ENCODE measurements at places on chromosomes 2 and 18. TPM values are rescaled to one million over a fixed set of nuclear protein-coding genes. Genes with fewer than 3 reads are reported as not detected.

- H3K27me3 ChIP-seq, result no peaks in the 10 kb centered on the region
- H3K4me1 ChIP-seq, result peaks cover 27% of the 10 kb centered on the region
- no peak overlapping the region for H3K4me3 ChIP-seq
- peaks cover 13% of the 10 kb centered on the region for H3K36me3 ChIP-seq
- no peak for DNase-seq
Measured at GRCh38 chr2:48471048-48471474, 58.9 kb upstream of the STON1 start.

DNA sequence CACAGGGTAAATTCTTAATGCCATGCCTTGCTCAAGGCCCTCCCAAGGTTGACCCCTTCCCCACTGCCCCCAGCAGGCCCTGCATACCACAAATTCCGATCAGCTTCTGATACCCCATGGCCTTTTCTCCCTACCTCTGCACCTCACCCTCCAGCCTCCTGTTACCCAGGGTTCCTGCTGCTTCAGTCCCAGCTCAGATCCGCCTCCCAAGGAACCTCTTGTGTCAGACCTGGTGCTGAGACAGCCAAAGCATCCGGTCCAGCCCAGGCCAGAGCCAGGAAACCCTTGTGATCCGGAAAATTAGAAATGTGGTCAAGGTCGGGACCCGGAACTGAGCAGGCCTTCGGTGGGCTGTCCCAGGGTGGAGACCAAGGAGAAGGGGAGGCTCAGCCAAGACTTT is 231.3 kb downstream of the BCL2 start:
- no peaks in the 10 kb centered on the region for H3K36me3 ChIP-seq
- H3K4me3 ChIP-seq, result no peak overlapping the region
- no peak overlapping the region for H3K27ac ChIP-seq
- no peak for DNase-seq

GRCh38 chr2:137333386-137334165 is 568.2 kb downstream of the THSD7B start:
- no peaks in the 10 kb centered on the region for H3K27me3 ChIP-seq
- no peaks in the 10 kb centered on the region for H3K36me3 ChIP-seq
- no peak for DNase-seq
- no peak overlapping the region for H3K27ac ChIP-seq
- H3K4me3 ChIP-seq, result no peak overlapping the region
- H3K4me1 ChIP-seq, result no peaks in the 10 kb centered on the region

GRCh38 chr2:237894986-237895543 is 35.6 kb downstream of the RAMP1 start:
- peak overlapping the region; percentile 97 for H3K27ac ChIP-seq
- H3K36me3 ChIP-seq, result no peaks in the 10 kb centered on the region
- no peaks in the 10 kb centered on the region for H3K27me3 ChIP-seq
- no peaks in the 10 kb centered on the region for H3K4me1 ChIP-seq
- H3K4me3 ChIP-seq, result no peak overlapping the region

- H3K27me3 ChIP-seq, result no peaks in the 10 kb centered on the region
- no peak overlapping the region for H3K27ac ChIP-seq
- no peaks in the 10 kb centered on the region for H3K36me3 ChIP-seq
- no peak overlapping the region for H3K4me3 ChIP-seq
- no peaks in the 10 kb centered on the region for H3K4me1 ChIP-seq
Measured at GRCh38 chr2:228901531-228901930, 369.6 kb downstream of the PID1 start.

- H3K27me3 ChIP-seq, result no peaks in the 10 kb centered on the region
- DNase-seq, result no peak
- H3K36me3 ChIP-seq, result no peaks in the 10 kb centered on the region
Measured at GRCh38 chr2:88880441-88880953, 189.0 kb downstream of the RPIA start.

GRCh38 chr2:220795705-220796104 is 776.4 kb downstream of the EPHA4 start:
- no peak overlapping the region for H3K4me3 ChIP-seq
- no peaks in the 10 kb centered on the region for H3K36me3 ChIP-seq
- no peaks in the 10 kb centered on the region for H3K4me1 ChIP-seq
- H3K27me3 ChIP-seq, result no peaks in the 10 kb centered on the region

INHBB gene
- total RNA-seq, result 1.1 TPM

PGAP1 gene
- 8.4 TPM for total RNA-seq

DNA sequence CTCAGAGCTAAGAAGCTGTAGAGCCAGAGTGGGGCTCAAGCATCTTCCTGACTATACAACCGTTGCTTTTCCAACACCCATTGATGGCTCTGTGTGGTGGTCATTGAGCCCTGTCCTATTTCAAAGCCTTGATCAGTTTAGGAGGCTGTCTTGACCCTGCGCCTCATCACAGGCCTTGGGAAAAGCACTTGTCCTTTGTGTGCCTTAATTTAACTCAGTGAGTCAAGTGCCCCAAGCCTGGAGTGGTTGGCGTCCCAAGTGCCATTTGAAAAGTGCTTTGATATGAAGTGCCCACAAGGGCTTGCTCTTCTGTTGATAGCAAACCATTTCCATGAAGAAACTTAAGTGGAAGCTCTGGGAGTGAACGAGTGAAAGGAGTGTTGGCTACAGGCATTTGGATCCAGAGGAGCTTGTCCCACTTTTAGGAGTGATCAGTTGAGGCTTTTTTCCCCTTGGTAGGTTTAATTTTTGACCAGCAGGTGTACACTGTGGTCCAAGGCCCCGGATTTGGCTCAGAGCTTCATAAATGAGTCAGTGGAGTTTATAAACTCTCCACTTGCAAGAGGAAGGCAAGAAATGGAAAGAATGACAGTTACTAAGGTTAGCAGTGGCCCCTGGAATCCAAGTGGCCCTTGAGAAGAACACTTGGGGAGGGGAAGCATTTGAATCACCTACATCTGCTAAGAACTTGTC is 50.3 kb downstream of the ACTR2 start:
- no peak overlapping the region for H3K4me3 ChIP-seq
- H3K36me3 ChIP-seq, result no peaks in the 10 kb centered on the region
- no peak for DNase-seq
- no peak overlapping the region for H3K27ac ChIP-seq

DNA sequence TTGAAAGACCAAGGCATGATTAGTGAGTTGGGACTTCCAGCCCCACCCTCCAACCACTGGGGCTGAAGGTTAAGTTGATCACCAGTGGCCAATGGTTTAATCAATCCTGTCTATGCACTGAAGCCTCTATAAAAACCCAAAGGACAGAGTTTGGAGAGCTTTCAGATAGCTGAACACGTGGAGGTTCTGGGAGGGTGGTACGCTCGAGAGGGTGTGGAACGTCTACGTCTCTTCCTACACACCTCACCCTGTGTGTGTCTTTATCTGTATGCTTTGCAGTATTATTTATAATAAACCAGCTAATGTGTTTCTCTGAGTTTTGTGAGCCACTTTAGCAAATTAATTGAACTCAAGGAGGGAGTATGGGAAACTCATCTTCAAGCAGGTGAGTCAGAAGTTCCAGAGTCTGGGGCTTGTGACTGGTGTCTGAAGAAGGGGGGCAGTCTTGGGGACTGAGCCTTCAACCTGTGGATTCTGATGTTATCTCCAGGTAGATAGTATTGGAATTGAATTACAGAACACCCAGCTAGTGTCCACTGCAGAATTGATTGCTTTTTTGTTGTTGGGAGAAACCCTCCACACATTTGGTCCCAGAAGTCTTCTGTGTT is 20.3 kb downstream of the ACTR3 start:
- H3K4me3 ChIP-seq, result no peak overlapping the region
- peaks cover 5% of the 10 kb centered on the region for H3K36me3 ChIP-seq
- H3K27ac ChIP-seq, result no peak overlapping the region
- no peak for DNase-seq
- H3K4me1 ChIP-seq, result peaks cover 36% of the 10 kb centered on the region

ST8SIA3 gene
- total RNA-seq, result 0.16 TPM

DNA sequence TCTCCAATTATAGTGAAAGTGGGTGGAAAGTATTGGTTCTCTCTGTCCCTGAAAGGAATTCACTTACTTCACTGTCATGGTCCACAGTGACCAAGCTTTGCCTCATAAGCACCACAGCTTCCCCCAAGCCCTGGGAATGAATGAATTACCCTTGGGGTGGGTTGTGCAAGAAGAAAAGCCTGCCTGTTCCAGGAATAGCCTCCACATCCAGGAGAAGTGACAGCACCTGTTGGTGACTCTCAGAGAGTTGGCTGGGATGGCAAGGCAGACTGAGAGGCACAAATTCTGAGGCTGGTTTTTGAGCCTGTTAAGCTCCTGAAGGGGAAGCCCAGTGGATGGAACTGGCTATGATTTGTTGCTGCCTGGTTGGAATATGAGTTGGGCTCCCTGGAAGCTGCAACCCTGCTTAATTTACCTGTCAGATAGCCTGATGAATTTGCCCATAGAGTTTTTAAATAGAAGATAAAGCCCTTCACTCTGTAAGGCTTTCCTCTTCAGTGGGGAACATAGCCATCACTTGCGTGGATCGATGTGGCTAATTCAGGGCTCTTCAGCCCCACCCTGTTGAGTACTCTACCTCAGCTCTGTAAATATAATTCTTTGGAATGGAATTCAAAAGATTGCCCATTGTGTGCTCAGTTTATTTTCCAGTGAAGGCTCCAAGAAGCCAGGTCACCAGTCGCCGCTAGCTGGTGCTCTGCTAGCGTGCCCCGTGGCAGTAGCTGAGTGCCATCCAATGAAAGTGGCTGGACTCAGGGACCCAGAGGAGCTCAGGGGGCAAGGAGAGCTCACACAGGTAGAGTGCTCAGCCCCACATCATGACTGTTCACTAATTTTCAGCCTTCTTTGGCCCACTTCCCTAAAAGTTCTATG is 479.3 kb downstream of the IRS1 start:
- no peak overlapping the region for H3K27ac ChIP-seq
- no peak overlapping the region for H3K4me3 ChIP-seq
- H3K36me3 ChIP-seq, result no peaks in the 10 kb centered on the region
- DNase-seq, result no peak

- H3K4me3 ChIP-seq, result no peak overlapping the region
- H3K27me3 ChIP-seq, result no peaks in the 10 kb centered on the region
- DNase-seq, result no peak
- no peaks in the 10 kb centered on the region for H3K4me1 ChIP-seq
- H3K27ac ChIP-seq, result no peak overlapping the region
Measured at GRCh38 chr18:48252525-48252924, 156.7 kb downstream of the ZBTB7C start.

GRCh38 chr2:197011801-197012641 is 85.5 kb upstream of the PGAP1 start:
- no peak for DNase-seq
- H3K4me3 ChIP-seq, result no peak overlapping the region
- no peaks in the 10 kb centered on the region for H3K27me3 ChIP-seq
- H3K27ac ChIP-seq, result no peak overlapping the region
- no peaks in the 10 kb centered on the region for H3K36me3 ChIP-seq

GRCh38 chr2:1793868-1794445 is 49.6 kb upstream of the PXDN start:
- H3K36me3 ChIP-seq, result no peaks in the 10 kb centered on the region
- H3K27ac ChIP-seq, result no peak overlapping the region
- H3K27me3 ChIP-seq, result no peaks in the 10 kb centered on the region
- no peaks in the 10 kb centered on the region for H3K4me1 ChIP-seq

KIAA1328 gene
- 12.5 TPM for total RNA-seq

DNA sequence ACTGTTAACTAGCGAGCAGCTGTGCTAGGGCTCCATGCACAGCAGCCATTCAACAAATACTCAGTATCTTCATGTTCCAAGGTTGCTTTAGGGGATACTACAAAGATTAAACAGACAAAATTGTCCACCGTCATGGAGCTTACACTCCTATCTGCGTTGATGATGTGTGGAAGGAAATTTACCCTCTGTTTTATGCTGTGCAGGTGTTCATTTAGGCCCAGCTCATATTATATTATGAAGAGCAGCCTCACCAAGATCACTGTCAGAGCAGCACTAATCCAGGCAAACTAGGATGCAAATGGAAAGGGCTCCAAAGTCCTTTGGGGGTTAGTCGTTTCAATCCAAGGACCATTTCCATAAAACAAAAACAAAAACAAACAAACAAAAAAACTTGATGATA is 13.4 kb upstream of the WIPF1 start:
- H3K4me1 ChIP-seq, result peaks cover 70% of the 10 kb centered on the region
- no peak overlapping the region for H3K27ac ChIP-seq
- H3K27me3 ChIP-seq, result no peaks in the 10 kb centered on the region

AUP1 gene
- total RNA-seq, result 133 TPM

ASAP2 gene
- 25.1 TPM for total RNA-seq

Data from sigmoid colon (tissue), 7 donors.